ENCODE measurements at places on chromosomes 13 and 19. TPM values are rescaled to one million over a fixed set of nuclear protein-coding genes. Genes with fewer than 3 reads are reported as not detected.

The SHC2 gene
- total RNA-seq = 2.1 TPM

The PTPRH gene
- 16.5 TPM for total RNA-seq

The TPTE2 gene
- not detected for total RNA-seq

The SYCN gene
- not detected for total RNA-seq

The LILRA1 gene
- total RNA-seq = not detected

The NLRP12 gene
- total RNA-seq = 0.05 TPM

The IZUMO1 gene
- not detected for total RNA-seq

The RNF225 gene
- 1.4 TPM for total RNA-seq

The TMED1 gene
- 72.5 TPM for total RNA-seq

The RFPL4A gene
- 2.7 TPM for total RNA-seq

The CFAP97D2 gene
- not detected for total RNA-seq

The PLEKHJ1 gene
- 60.4 TPM for total RNA-seq

The SMIM24 gene
- not detected for total RNA-seq

The ONECUT3 gene
- not detected for total RNA-seq

The SERPINE3 gene
- not detected for total RNA-seq

The IRS2 gene
- total RNA-seq = 35.2 TPM

The NCAN gene
- 0.03 TPM for total RNA-seq

The ZNF585A gene
- 8.4 TPM for total RNA-seq

The SIX5 gene
- 24.4 TPM for total RNA-seq

The ZNF667 gene
- total RNA-seq = not detected

The RXFP2 gene
- 0.29 TPM for total RNA-seq

The NAPSA gene
- not detected for total RNA-seq

The VSTM1 gene
- total RNA-seq = 1.0 TPM

The HOMER3 gene
- total RNA-seq = 104 TPM

The FNDC3A gene
- 26.0 TPM for total RNA-seq

The SULT2A1 gene
- not detected for total RNA-seq

The INSR gene
- total RNA-seq = 13.8 TPM

Data from A375 (cell line).